B cell (primary cell): ENCODE measurements at places on chromosomes 6 and 20. TPM values are rescaled to one million over a fixed set of nuclear protein-coding genes. Genes with fewer than 3 reads are reported as not detected.

GRCh38 chr6:144176043-144176442, 25.7 kb downstream of the STX11 start:
- no peak for DNase-seq

GRCh38 chr6:93182938-93183479, 236.3 kb downstream of the EPHA7 start:
- no peak for DNase-seq

DNA sequence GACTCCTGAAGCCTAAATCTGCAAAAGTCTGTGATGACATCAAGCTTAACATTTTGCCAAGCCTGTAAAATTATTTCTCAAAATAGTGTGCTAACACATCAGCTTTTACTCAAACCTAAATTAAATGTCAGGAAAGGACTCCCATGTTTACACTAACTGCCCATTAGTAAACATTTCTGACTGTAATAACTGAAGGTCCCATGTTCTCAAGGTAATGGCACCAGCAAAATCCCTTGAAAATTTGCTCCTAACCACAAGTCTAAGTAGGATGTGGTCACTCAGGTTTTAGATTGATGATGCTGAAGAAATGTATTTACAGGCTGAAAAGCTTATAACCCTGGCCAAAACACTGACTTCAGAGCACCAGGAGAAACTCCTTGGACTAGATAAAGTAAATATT, 33.0 kb downstream of the BACH2 start:
- no peak for DNase-seq

DNA sequence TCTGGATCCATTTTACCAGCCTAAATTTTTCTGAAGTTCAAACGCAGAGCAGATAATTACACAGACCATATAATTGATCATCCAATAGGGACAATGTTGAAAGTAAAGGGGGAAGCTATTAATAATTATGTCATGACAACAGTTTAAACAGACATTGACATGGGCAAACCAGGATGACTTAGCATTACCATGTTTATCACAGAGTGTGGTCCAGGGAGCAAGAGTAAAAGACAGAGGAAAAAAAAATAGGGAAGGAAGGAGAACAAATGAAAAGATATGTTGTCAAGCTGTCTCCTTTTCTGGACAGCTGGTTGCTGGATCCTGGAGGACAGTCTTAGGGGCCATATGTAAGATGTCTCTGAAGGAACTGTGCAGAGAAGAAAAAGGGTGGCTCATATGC, 69.4 kb upstream of the FBXL4 start:
- no peak for DNase-seq

DNA sequence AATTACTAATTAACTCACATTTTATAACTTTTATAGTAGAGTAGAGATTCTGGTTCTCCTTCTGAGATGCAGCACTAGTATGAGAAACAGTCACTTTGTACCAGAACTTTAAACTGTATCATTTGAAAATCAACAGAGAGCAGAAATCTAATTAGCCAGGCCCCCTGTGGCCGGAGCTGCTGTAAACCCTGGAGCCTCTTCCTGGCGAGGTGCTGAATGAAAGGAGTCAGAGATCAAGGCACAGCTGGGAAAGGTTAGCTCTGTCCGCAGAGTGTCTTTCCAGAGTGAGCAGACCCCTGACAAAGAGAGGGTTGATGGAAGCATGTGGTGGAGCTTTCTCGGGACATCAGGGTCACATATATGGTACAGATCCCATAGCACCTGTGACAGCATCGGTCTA, 703.8 kb downstream of the RFPL4B start:
- no peak for DNase-seq

- DNase-seq = no peak
These were observed 66.2 kb downstream of the SLC22A23 start for GRCh38 chr6:3390698-3391097.

DNA sequence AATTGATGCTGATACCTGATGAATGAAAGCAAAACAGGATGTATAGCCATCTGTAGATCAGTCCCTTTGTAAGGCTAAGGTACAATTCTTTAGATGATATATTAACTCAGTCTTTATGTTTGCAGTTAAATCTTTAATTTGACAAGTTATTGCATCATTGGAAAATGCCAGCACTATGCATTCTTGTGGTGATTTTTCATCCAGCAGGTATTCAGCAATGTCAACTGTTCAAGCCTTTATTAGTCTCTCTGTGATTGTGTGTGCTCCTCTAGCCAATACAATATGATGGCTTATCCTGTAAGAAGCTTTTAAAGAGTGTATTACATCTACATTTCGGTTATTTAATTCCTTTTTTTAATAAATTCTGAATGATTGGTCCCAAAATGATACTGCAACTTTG, 34.3 kb downstream of the HLA-DMB start:
- no peak for DNase-seq

EFHC1 gene
- 19.4 and 25.3 TPM in 2 replicates for polyA plus RNA-seq
